NCI-H187 treated with DMSO at 0.1 percent for 48 hours (cell line): ENCODE measurements at places on chromosomes 2 and 18.
A peak's percentile ranks its signal among the peaks of the same experiment; 100 is the strongest.

- no peak for DNase-seq
These were observed 135.7 kb downstream of the ARHGAP28 start for GRCh38 chr18:6865251-6865650.

DNA sequence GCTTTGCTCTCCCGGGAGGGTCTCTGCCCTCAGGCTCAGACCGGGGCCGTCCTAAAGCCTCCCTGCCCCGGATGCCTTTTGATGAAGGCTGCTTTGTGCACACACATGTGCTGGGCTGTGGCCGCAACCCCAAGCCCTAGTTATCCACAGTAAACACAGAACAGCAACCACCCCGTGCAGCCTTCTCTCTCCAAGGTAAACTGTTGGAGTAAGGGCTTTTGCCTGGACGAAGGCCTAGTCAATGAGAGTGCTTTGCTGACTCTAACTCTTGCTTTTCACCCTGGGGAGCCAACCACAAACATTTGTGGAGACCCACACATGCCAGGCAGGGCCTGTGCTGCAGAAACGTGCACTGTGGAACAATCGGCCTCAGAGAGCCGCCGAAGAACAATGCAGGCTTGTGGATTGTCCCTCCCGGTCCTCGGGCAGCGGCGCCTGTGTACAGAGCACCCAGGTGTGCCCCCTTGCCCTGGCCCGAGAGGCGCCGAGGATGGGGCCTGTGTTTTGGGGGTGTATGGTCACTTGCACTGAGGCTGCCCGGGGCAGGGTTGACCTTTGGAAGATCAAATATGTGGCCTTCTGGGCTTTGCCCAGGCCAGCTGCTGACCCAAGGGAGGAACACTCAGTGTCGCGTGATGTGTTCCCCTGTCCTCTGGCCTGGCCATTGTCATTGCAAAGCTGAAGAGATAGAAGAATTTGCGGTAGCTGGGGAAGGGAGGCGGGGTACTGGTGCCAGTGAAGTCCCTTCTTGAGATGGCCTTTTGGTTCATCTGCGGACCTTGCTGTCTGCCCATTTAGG, 37.0 kb downstream of the CTIF start:
- no peak for DNase-seq

DNA sequence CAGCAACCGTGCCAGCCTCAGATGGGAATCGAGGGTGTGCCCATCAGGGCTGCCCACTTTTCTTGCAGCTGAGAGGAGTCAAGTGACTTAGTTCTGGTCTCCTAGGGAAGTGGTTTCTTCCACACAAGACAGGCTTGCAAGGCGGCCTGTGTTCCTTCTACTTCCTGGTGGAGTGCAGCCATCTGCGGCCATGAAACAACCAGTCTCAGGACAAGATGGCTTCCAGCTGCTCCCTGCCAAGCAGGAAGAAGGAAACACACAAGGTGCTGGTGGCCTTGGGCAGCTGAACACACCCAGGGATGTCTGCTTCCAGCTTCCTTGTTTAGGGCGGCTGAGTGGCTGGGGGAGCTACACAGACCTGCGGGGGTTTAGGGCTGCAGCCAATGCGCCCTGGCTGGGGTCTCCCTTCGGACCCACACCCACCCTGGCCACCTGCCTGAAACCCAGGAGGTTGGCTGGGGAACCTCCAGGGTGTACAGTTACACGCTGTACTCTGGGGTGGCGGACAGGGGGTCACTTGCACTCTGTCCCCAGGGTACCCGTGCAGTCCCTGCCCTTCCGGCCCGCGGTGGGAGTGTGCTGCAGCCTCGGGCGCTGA, 34.7 kb downstream of the PTPN18 start:
- no peak for DNase-seq

DNA sequence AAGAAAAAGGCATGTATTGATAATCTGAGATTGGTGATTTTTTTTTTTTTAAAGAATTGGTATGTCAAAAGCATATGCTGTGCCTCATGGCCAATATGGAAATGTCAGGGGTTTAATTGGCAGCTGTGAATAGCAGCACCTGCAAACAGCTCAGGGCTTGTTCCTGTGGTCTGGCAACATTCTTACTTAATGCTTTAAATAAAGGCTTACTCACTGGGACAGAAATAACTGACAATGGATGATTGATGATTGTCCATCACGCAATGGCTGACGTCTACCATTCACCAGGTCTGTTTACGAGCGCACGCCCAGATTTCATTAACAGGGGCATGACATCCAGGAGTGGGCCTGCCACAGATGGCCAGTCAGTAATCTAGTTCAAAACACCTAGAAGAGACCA, 66.7 kb downstream of the ETAA1 start:
- peak; percentile 66 for DNase-seq

DNA sequence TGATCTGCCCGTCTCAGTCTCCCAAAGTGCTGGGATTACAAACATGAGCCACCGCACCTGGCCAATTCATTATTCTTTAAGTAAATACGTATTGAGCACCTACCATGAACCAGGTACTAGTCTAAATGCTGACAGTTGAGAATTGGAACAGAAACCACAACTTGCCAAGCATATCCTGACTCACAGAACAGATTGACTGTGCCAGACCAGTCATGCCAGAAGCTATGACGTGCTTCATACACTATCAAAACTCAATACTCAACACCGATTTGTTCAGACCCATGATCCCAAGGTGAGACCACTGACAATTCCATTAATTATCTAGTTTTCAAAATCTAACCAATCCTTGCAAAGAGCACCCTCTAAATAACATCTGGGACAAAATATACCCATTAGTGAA, 148.6 kb downstream of the B3GNT2 start:
- DNase-seq: no peak

GRCh38 chr2:121130301-121130850, 154.6 kb downstream of the TFCP2L1 start:
- no peak for DNase-seq

DNA sequence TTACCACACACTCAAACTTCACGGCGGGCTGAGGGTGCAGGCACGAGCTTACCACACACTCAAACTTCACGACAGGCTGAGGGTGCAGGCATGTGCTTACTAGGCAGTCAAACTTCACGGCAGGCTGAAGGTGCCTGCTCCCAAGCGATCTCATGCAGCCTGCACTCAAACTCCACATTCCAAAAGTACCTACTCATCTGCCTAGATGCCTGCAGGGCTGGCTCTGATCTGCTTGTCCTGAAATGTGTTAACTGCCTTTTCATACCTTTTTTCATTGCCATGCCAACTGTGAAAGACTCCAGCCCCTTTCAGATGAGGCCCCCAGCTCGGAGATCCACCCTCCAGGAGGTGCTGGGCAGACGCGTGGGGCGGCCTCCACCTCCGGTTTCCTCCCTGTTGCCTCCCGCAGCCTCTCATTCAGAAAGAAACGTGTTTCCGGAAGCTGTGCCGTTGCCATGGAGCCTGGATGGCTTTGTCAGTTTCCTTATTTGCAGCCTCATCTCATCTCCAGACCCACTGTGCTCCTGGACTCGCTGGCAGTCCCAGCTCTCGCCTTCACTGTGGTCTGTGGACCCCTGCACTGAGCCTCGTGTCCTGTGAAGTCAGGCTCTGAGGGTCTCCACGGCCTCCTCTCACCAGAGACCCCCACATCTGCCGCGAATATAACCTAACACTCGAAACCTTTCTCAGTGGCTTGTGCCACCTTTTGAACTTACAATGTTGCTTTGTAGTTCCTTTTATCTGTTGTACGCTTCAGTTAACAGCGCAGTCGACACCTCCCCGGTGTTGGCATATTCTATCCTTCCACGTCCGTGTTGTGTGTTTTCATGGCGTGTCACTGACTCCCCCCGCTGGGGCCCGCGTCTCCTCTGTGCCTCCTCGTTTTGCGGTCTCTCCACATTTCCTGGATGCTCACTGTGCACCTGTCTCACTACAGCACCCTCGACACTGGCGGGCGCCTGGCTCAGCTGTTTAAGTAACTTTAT, 106.1 kb upstream of the ALKAL2 start:
- DNase-seq: peak; percentile 46

DNA sequence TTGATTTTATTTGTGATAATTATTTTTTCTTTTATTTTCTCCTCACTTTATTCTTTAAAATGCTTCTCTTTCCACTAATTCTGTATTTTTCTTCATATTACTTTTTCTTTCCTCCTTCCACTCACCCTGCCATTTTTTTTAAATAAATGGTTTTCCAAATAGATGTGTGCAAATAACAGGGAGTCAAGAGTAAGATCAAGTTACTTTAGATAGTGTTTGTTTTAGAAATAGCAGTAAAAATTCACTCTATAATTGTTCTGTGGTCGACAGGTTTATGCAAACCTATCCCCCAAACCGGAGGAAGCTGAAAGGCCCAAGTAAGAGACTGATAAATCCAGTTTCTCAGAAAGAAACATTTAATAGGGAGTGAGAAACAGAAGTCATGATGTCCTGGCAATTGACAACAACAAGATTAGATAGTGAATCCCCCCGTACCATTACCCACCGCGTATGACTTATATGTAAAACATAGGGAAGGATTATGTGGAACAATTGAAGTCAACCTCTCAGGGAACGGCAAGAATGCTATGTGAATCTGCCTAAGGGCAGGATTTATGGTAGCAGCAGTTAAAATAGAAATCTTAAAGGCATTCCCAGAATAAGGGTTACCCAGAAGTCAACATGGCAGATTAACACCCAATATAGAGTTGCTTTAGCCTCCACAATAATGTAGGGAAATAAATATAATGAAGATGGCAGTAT, 75.5 kb downstream of the KYNU start:
- DNase-seq: no peak

DNA sequence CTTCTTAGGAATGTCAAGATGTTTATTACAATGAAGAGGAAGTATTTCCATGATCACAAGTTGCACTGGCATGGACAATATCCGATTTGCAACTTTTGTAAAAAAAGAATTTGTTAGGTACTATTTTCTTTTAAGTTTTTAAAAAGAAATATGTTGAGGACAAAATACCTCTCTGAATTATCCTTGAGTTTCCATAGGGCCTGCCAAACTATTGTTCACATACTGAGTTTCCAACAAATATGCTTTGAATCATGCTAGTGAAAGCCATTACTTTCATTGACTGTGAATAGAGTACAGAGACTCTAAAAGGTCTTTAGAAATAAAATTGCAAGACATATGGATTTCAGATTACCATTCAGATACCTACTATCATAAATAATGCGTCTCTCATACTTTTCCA, 566.1 kb downstream of the TMEM182 start:
- DNase-seq: no peak

- DNase-seq: no peak
These were observed 770.8 kb downstream of the DSC3 start for GRCh38 chr18:30271716-30272115.

- peak; percentile 41 for DNase-seq
These were observed 61.5 kb downstream of the FARP2 start for GRCh38 chr2:241417626-241418025.

- DNase-seq: peak; percentile 16
These were observed 33.9 kb upstream of the GLS start for GRCh38 chr2:190846746-190847145.

DNA sequence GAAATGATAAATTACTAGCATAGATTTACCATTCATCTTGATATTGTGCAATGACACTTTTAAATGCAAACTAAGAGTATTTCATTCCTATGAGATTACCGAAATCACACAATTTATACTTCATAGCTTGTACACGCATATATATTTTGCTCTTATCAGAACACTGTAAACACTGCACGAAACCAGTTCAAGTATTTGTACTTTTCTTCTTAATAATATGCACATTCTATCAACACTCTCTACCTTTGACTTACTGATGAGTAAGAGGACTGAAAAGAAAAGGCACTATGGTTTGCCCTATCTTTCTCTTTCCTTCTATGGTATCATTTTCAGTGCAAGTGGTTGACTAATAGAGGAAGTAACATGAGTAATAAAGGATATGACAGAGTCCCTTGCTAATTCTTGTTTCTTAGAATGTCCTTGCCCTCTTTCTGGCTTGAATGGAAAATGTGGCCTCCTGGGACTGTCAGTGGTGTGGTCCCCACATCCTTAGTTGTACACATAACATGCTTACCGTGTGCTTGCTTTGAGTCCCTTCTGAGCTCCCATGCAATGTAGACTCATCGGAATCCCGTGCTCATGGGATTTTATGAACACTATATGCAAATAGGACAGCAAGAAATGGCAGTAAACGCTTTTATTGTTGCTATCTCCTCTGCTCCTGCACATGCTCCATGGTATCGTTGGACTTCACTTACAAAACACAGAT, 363.5 kb upstream of the TNP1 start:
- DNase-seq: no peak

- no peak for DNase-seq
These were observed 2.5 kb upstream of the DNAJC10 start for GRCh38 chr2:182713601-182714000.

DNA sequence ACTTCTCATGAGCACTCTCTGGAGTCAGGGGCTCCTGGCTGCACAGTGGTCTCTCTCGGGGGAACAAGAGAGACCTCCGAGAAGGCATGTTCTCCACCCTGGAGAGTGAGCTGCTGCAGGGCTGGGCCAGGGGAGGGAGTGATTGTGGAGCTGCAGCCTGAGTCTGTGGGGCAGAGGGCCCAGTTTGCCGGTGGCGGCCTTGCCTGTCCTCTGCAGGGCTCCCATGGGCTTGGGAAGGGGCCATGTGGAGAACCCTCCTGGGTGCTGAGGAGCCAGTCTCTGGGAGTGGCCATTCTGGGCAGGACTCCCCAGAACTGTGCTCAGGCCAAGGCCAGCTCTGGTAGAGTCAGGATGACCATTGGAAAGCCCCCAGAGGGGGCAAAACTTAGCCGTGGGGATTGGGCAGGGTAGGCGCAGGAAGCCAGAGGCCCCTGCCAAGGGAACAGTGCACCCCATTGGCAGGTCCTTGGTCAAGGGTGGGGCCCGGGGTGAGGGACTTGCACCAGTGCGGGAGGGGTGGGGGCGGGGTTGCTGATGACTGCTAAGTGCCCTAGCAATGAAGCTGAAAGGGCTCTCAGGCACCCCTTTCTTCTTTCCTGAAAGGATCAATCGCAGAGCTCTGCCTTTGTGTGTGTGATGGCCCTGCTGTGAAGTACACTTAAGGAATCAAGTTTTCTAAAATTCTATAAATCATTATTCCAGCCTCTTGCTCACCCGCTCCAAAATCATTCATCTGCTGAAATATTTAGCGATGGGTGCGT, 69.7 kb upstream of the BOD1L2 start:
- DNase-seq: no peak

DNA sequence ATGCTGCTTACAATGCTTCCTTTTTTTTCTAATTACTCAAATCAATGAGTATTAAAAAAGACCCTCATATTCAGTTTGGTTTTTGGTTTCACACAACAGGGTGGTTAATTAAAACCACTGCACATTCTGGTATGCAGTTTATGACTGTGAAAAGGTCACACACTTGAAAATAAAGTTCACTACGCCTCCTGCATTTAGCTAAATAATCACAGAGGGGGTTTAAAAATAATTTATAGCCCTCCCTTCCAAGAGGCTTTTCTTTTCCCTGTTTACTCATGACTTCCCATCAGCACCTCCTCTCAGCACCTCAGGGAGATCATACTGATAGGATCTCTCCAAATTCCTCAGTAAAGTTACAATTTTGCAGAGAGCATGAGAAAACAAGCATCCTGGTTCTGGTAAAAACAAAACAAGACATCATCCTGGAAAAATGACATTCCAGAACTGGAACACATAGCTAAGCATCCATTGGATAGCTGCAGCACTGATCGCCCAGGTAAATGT, 129.5 kb upstream of the TMEM200C start:
- no peak for DNase-seq
